ENCODE measurements at places on chromosomes 4 and X. TPM values are rescaled to one million over a fixed set of nuclear protein-coding genes. Genes with fewer than 3 reads are reported as not detected.

Gene USP38
- 17.3 TPM for total RNA-seq

Gene RRAGB
- total RNA-seq = 8.9 TPM

Gene ARHGAP36
- not detected for total RNA-seq

Gene POLN
- 1.2 TPM for total RNA-seq

Gene RPL10
- total RNA-seq = 5,610 TPM

Gene GAGE12F
- not detected for total RNA-seq

Gene DCK
- total RNA-seq = 24.5 TPM

Gene BGN
- total RNA-seq = 6.0 TPM

Gene WDR17
- 0.05 TPM for total RNA-seq

Gene MAGEA4
- not detected for total RNA-seq

Gene TSPYL2
- total RNA-seq = 4.6 TPM

Gene GPRASP1
- total RNA-seq = 0.13 TPM

Gene GLUD2
- 3.2 TPM for total RNA-seq

Gene TRAM1L1
- 0.89 TPM for total RNA-seq

Gene SYNPO2
- total RNA-seq = 0.30 TPM

Gene HSFX3
- not detected for total RNA-seq

Gene LNX1
- 3.0 TPM for total RNA-seq

Gene DOK7
- not detected for total RNA-seq

Gene OPN1LW
- total RNA-seq = not detected

Gene MAGEE2
- not detected for total RNA-seq

Gene HMX1
- total RNA-seq = not detected

Gene CXCL11
- total RNA-seq = 4.7 TPM

Gene SORBS2
- total RNA-seq = 188 TPM

Gene BMP3
- total RNA-seq = not detected

Gene AKAP14
- not detected for total RNA-seq

Gene GCNA
- 0.25 TPM for total RNA-seq

Gene CLDN22
- total RNA-seq = not detected

Gene NRK
- total RNA-seq = 0.07 TPM

Gene ARMCX2
- 20.7 TPM for total RNA-seq

Gene EPHA5
- total RNA-seq = not detected

Gene CXXC4
- total RNA-seq = not detected

Gene CC2D2A
- 4.2 TPM for total RNA-seq

Gene C4orf54
- total RNA-seq = under 0.01 TPM

Gene NIPAL1
- total RNA-seq = 2.5 TPM

Gene CPZ
- total RNA-seq = not detected

Gene QRFPR
- 1.6 TPM for total RNA-seq

Gene GAGE12H
- not detected for total RNA-seq

Gene CT45A2
- not detected for total RNA-seq

Gene TENM3
- total RNA-seq = 14.7 TPM

Gene ASB12
- total RNA-seq = not detected

Gene DRD5
- not detected for total RNA-seq

Gene CCKAR
- total RNA-seq = not detected

Gene TGIF2LX
- not detected for total RNA-seq

Gene GPR101
- total RNA-seq = not detected

Gene TNMD
- not detected for total RNA-seq

Gene CLDN24
- total RNA-seq = not detected

Gene TAF9B
- total RNA-seq = 24.3 TPM

Gene BTK
- not detected for total RNA-seq

Gene CLTRN
- total RNA-seq = 0.07 TPM

Gene EVC
- total RNA-seq = 9.3 TPM
